Right renal cortex interstitium (tissue), 3 donors: ENCODE measurements at places on chromosomes 12 and 14. TPM values are rescaled to one million over a fixed set of nuclear protein-coding genes. Genes with fewer than 3 reads are reported as not detected.

TAS2R31 gene
- polyA plus RNA-seq = 1.0 TPM

SSPN gene
- polyA plus RNA-seq = 15.3 TPM

COX8C gene
- polyA plus RNA-seq = 0.31 TPM

- no peak for DNase-seq
These were observed 9.5 kb downstream of the FANCM start for GRCh38 chr14:45145214-45145613.

DNA sequence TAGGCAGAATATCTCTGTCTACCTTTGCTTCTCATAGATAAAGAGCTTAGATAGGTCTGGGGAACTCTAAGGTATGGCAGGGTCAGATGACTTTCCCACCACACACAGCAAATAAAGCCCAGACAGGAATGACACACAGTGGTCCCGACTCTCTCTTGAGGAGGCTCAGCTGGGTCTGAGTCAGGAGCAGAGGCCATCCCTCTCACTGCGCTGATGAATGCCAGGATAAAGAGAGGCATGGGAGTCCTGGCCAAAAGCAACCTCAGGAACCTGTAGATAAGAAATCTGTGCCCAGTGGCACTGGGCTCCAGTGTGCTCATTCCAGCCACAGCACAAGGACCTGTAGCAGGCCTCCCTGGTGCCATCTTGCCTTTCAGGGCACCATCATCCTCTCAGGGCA lies 129.4 kb upstream of the PARP11 start:
- DNase-seq = no peak

DNA sequence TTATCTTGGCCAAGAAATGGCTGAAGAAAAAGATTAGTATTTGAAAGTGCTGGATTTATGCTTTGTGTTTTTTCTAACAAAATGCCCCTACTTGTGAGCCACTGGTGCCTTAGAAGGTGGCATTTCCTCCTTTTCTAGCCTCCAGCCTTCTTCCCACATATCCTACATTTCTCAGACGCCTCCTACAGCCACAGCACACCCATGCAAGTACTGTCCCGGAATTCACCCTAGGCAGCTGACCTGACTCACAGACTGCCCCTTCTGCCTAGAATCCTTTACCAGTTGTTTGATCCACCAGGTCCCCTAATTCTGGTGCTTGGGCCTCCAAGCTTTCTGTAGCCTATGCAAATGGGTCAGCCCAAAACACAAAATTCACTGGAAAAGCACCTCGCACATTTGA lies 166.0 kb downstream of the FOXN3 start:
- no peak for DNase-seq

DNA sequence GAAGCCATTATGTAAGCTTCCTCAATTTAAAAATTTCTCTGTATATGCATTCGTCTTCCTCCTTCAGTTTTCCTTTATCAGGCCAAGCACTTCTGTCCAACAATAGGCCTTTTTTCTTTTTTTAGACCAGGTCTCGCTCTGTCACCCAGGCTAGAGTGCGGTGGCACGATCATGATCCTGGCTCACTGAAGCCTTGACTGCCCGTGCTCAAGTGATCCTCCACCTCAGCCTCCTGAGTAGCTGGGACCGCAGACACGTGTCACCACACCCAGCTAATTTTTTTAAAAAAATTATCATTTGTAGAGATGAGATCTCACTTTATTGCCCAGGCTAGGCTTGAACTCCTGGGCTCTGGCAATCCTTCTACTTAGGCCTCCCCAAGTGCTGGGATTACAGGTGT lies 25.8 kb downstream of the TAOK3 start:
- no peak for DNase-seq

CPM gene
- 29.3 TPM for polyA plus RNA-seq

DNA sequence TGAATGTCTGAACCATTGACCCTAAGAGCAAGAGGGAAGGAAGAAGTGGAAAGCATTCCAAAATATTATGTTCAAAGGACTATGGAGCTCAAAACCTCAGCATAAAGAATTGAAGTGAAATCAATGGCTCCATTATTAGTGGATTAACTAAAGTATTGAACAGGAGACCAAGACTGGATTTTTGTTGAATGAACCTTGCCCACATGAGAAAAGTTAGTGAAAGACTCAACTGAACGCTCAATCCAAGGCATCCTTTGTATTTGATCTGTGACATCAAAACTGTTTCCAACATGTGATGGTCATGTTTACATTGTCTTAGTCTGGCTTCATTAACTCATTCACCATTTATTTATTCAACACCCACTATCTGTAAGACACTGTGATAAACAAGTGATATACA lies 161.0 kb downstream of the CNTN1 start:
- no peak for DNase-seq

DNA sequence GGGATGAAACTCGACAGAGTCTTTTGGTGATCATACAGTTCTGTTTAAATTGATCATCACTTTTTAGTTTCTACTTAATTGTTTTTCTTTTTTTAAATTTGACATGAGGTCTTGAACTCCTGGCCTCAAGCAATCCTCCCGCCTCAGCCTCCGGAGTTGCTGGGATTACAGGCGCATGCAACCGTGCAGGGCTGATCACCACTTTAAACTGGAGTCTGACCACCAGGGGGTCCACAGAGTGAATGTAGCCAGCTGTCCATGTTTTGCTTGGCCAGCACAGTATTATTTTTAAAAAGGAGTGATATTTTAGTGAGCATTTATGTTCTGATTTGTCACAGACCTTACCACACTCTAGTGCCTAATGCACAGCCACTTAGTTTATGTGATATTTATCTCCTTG lies 10.7 kb downstream of the DAAM1 start:
- DNase-seq = no peak

HSPA2 gene
- polyA plus RNA-seq = 19.4 TPM

DNA sequence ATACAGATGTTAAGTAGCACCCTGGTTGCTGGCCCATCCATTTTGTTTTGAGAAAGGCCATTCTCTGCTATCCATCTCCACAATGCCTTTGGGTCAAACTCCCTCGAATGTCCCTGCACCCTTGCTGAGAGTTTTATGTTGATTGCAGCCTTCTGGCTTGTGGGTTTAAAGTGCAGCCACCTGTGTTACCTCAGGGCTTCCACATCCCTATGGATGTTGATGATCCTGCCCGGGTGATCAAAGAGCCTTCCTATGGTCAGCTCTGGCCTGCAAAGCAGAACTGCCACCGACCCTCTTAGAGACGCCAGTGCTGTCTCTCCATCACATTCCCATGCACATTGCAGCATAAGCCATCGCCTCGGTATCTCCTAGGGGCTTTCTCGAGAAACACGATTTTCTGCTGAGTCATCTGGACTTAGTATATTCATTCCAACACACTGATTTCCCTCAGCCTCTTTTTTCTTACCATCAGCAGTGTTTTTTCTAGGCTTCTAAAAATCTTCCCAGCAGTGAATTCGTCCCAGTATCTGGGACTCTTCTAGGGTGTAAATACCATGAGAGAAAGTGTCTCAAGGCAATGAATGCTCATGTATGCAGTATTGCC lies 585.7 kb upstream of the TMEM132C start:
- no peak for DNase-seq

DNA sequence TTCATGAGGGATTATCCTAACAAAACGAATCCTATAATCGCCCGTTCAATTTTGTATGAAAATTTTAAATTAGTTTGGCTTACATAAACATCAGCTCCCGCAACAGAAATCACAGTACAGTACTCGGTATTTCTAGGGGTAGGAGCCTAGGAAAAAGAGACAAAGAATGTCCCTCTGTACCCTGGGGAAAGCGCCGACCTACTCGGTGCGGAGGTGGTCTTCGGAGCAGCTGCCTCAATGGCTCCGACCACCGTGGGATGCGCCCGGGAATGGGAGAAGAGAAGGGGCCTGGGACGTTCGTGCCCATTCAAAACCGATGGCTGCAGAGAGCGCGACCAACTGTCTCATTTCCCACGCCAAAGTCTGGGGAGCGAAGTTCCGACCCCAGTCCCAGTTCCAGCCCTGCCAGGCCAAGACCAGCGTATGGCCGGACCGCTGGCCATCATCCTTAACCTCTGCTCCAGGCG lies 618 bp downstream of the GNPNAT1 start:
- no peak for DNase-seq

ACOT6 gene
- polyA plus RNA-seq = 0.19 TPM
